BJ (cell line): ENCODE measurements at places on chromosomes 13 and 19. TPM values are rescaled to one million over a fixed set of nuclear protein-coding genes. Genes with fewer than 3 reads are reported as not detected.

DNA sequence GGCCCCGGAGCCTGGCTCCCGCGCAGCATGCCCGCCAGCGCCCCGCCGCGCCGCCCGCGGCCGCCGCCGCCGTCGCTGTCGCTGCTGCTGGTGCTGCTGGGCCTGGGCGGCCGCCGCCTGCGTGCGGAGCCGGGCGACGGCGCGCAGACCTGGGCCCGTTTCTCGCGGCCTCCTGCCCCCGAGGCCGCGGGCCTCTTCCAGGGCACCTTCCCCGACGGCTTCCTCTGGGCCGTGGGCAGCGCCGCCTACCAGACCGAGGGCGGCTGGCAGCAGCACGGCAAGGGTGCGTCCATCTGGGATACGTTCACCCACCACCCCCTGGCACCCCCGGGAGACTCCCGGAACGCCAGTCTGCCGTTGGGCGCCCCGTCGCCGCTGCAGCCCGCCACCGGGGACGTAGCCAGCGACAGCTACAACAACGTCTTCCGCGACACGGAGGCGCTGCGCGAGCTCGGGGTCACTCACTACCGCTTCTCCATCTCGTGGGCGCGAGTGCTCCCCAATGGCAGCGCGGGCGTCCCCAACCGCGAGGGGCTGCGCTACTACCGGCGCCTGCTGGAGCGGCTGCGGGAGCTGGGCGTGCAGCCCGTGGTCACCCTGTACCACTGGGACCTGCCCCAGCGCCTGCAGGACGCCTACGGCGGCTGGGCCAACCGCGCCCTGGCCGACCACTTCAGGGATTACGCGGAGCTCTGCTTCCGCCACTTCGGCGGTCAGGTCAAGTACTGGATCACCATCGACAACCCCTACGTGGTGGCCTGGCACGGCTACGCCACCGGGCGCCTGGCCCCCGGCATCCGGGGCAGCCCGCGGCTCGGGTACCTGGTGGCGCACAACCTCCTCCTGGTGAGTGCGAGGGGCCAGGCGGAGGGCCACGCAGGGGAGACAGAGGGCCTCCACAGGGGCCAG lies at the start of gene KL:
Gene KL, plus strand, starts transcription at position 10 of the 909 bp plus-strand sequence. Its CDS starts 18 bp downstream, at position 28.
- DNase-seq = no peak

SPC24 gene
- 17.9 and 18.9 TPM in 2 replicates for polyA plus RNA-seq

GRCh38 chr19:10122045-10122444 lies 2.3 kb upstream of the EIF3G start:
- peak; percentile 21 for DNase-seq

DNA sequence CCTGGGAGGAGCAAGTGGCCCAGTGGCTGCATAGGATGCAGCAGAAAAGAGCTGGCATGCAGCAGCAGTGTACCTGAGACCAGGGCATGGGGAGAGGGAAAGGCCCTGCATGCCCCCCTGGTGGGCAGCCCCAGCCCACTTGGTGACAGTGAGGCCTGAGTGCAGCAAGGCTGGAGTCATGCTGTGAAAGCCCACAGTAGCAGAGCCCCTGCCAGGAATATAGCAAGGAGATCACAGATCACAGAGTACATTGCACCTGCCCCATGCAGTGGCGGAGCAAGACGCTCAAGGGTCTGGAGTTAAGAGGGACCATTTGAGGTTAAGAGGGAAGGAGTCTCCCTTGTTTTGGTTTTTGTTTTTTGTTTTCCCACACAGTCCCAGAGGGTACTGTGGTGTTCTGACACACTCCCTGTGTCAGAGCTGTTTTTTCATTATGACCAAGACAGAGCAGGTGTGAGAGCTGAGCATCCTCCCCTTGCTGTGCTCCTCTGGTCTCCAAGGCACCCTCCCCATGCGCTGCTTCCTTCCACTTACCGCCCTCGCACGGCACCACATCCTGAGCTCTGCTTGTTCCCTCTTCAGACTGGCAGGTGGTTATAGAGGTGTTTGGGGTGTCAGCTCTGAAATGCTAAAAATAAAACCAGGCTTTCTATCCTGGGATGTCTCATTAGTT lies 85.0 kb upstream of the UBL3 start:
- no peak for DNase-seq

C13orf46 gene
- polyA plus RNA-seq = 0.58 and 0.65 TPM in 2 replicates

CD33 gene
- not detected in 2 replicates for polyA plus RNA-seq

DNA sequence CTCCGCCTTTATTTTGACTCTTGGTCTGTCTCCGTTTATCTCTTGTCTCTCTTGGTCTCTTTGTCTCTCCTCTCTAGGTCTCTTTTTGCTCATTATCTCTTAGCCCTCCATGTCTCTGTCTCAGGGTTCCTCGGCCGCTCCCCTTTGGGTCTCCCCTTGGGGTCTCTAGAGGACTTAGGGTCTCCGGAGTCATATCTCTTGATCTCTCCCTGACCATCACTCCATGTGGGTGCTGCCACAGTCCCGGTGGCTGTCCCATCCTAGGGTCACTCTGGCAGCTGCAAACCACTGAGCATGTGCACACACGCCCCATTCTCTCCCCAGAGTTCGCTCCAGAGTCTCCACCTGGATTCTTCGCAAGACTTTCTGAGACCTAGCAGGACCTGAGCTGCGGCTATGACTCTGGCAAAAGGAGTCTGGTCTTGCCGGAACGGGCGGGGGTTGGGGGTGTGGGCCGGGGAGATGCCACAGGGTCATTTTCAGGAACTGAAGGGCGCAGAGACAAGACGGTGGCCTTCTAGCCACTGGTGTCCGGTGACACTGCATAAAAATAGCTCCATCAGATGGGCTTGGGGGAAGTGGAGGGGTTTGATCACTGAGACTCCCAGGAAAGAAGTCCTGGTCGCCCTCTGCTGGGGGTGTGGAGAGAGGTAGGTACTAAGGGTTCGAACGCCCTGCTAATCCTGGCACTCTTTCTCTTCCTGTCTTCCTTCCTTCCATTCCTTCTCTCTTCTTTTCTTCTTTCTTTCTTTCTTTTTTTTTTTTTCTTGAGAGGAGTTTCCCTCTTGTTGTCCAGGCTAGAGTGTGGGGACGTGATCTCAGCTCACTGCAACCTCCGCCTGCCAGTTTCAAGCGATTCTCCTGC lies 1.2 kb upstream of the KCNA7 start:
- no peak for DNase-seq
